ENCODE measurements at places on chromosomes 4 and X.

DNA sequence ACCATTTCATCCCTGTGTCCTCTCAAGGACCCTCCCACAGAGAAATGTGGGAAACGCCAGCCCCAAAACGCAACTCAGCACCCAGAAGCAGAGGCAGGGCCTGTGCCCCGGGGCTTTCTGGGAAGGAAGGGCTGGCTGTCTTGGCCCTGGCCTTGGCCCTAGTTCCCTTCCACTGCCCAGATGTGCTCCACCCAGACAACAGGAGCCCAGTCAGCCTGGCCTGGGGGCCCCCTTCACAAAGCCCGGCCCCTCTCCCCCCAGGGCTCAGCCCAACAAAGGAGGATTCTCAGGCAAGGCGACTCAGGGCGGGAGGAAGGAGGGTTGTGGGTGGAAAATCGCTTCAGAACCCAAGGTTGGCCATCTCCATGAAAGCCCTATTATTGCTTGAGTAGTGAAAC is 82.5 kb downstream of the PJA1 start:
- DNase-seq: no peak

- DNase-seq: no peak
Measured at GRCh38 chrX:137290011-137290410, 256.2 kb upstream of the GPR101 start.

DNA sequence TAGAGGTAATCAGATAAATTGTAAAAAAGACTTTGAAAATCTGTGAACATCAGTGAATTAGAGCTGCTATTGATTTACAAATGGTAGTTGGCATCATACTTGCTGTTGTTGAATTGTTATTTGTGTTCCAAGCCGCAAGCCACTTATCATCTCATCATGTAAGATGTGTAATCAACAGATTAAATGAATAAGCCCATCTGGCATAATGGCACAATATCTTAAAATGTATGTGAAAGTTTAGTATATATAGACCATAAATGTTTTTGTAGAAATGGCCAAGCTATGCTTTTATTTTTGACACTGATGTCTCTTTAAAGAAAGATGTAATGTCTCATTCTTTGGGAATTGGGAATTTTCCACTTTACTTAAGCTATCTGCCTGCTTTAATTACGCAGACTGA is 682.6 kb upstream of the GNPDA2 start:
- no peak for DNase-seq

GRCh38 chrX:101290957-101291603 is at the start of gene TAF7L:
TSS of gene TAF7L (minus strand) at chrX:101291334. CDS start at chrX:101287543, 3,791 bp downstream.
- DNase-seq: no peak

DNA sequence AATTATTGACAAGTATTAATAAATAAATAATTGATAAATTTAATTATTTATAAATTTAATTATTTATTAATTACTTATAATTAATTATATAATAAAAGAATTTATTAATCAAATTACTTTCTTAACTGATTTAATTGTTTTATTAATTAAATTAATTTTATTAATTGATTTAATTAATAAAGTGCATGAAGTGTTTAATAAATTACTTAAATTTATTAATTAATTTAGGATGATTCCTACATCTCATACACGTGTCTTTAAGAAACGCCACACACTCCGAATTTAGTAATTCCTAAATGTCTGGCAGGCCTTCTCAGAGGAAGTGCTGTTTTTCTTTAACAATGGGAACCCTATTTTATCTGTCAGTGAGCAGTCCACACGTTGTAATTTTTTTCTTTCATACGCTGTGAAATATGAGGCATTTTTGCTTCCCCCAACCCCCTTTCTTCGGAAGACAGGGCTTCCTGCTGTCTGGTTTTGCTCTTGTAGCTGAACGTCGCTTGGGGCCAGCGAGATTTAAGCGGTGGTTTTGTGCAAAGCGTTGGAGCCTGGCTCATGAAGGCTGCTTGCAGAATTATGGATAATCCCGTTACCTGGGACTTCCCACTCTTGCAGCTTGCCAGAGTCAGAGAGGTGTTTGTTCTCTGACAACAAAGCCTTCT is 46.8 kb downstream of the CRLF2 start:
- no peak for DNase-seq

GRCh38 chrX:17078031-17078720 is 131.7 kb downstream of the REPS2 start:
- no peak for DNase-seq

DNA sequence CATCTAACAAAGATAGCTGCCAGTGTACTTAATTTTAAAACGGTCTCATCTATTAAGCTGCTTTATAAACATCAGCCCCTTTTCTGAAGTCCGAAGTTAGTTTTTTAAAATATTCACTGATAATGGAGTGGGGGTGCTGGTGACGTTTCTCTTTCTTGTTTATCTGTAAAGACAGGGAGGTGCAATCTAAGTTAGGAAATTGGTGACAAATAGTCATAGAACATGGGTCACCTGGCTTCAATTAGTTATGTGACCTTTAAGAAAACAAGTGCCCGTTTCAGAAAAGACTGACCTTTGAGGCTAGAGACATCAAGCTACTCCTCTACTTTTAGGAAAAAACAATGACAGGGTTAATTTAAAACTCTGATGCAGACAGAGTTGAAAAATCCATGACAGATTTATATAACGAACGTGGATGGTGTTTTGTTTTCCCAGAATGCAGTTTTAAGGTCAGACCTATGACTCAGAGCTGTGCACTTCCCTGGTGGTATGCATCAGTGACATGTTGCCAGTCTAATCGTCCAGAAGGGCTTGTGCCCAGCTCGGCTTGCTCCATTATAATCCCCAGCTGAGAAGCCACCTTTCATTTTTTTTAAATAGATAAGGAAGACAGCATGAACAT is 38.2 kb downstream of the FHL1 start:
- no peak for DNase-seq

GRCh38 chr4:48017108-48017571 is 568 bp downstream of the NIPAL1 start:
- DNase-seq: no peak

DNA sequence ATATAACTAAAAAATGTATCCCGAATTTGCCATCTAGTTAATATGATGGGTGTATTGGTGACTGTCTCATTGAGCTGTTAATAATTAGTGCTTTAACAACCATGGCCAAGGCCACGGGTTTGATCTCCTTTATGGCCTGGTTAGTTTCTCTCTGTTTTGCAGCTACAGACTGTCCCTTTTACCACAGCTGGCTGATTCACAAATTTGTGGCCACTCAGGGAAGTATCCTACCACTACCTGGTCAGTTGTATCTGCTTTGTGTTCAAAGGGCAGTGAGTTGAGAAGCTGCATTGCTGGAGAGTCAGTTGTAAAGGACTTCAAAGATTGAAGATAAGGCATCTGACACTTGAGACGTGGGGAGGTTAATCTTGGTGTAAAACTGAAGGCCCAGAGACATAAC is 219.1 kb upstream of the BMP3 start:
- no peak for DNase-seq

- no peak for DNase-seq
Measured at GRCh38 chr4:36551697-36552214, 270.3 kb downstream of the DTHD1 start.

GRCh38 chr4:38715050-38715449 is 51.1 kb downstream of the KLF3 start:
- no peak for DNase-seq

DNA sequence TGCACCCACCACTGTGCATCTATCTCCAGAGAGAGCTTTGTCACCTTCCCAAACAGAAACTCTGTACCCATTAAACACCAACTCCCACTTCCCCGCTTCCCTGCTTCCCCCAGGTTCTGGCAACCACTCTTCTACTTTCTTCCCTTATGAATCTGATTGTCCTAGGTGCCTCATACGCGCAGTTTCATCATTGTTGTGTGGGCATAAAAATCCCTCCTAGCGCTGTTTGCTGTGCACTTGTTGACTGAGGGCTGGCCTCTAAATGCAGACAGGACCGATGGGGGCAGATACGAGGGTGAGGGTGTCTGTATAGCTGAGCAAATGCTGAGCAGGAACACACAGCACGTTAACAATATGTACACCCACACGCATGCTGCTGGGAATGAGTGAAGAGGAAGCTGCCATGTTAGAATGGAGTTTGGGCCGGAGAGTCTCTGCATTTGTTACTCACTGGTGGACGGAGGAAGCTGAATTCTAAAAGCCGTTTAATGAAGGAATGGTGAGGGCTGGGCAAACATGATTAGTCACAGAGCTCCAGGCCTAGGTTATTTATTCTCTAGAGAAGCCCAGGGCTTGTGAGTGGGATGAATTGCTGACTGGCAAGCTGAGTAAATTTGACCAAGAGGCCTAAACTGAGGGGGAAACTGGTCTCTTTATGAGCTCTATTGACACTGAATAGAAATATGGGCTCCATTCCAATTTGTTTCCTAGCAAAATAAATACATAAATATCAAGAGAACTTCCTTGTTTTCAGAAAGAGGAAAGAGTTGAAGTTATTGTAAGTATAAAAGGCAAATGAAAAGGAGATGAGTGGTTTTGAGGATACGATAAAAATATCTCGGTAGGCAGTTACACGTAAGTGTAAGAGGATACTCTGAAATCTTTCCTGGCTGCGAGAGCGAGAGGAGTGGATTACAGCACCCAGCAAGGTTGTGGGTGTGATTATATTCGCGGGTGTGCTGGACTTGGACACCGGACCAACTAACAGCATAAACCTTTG is 95.9 kb upstream of the RPS6KA3 start:
- peak; percentile 2 for DNase-seq

GRCh38 chr4:119834906-119835612 is 206.5 kb upstream of the PDE5A start:
- DNase-seq: no peak

GRCh38 chr4:35541146-35541887 is 703.0 kb downstream of the ARAP2 start:
- no peak for DNase-seq
